ENCODE measurements at places on chromosomes 6 and 20. TPM values are rescaled to one million over a fixed set of nuclear protein-coding genes. Genes with fewer than 3 reads are reported as not detected.

TTBK1 gene
- not detected for total RNA-seq

ULBP1 gene
- total RNA-seq, result 1.3 TPM

TNNC2 gene
- total RNA-seq, result not detected

SLC17A3 gene
- total RNA-seq, result not detected

TBCC gene
- total RNA-seq, result 36.2 TPM

ASIP gene
- total RNA-seq, result not detected

IRAK1BP1 gene
- 2.7 TPM for total RNA-seq

NRN1 gene
- 0.39 TPM for total RNA-seq

RIN2 gene
- 61.5 TPM for total RNA-seq

HLA-DRB1 gene
- total RNA-seq, result not detected

SHLD1 gene
- total RNA-seq, result 1.8 TPM

DEFB115 gene
- total RNA-seq, result not detected

MMP24 gene
- total RNA-seq, result under 0.01 TPM

PXT1 gene
- total RNA-seq, result not detected

HBS1L gene
- 105 TPM for total RNA-seq

ABHD12 gene
- total RNA-seq, result 18.9 TPM

GSTA3 gene
- total RNA-seq, result not detected

SYNGAP1 gene
- total RNA-seq, result 2.8 TPM

RHAG gene
- not detected for total RNA-seq

SIGLEC1 gene
- total RNA-seq, result not detected

OPRM1 gene
- total RNA-seq, result not detected

SDHAF4 gene
- total RNA-seq, result 12.9 TPM

FUT9 gene
- not detected for total RNA-seq

SAYSD1 gene
- total RNA-seq, result 9.9 TPM

INSM1 gene
- not detected for total RNA-seq

RBM38 gene
- 5.8 TPM for total RNA-seq

PM20D2 gene
- 12.0 TPM for total RNA-seq

PTCHD4 gene
- total RNA-seq, result 2.0 TPM

CST2 gene
- not detected for total RNA-seq

RCAN2 gene
- total RNA-seq, result 0.23 TPM

ISM1 gene
- total RNA-seq, result 1.0 TPM

NEU1 gene
- 33.3 TPM for total RNA-seq

RRAGD gene
- 1.2 TPM for total RNA-seq

OLIG3 gene
- not detected for total RNA-seq

CTSA gene
- total RNA-seq, result 22.9 TPM

HDGFL1 gene
- total RNA-seq, result not detected

KIF25 gene
- total RNA-seq, result not detected

SIRPD gene
- not detected for total RNA-seq

SAPCD1 gene
- total RNA-seq, result 1.5 TPM

FKBP1C gene
- total RNA-seq, result 0.39 TPM

MYBL2 gene
- 9.9 TPM for total RNA-seq
